EL (cell line): ENCODE measurements at places on chromosomes 2 and 18.

GRCh38 chr2:44100351-44100750 is 68.3 kb upstream of the PPM1B start:
- peak; percentile 97 for DNase-seq

GRCh38 chr18:61400716-61401115 is 67.5 kb downstream of the CDH20 start:
- DNase-seq: peak; percentile 87

DNA sequence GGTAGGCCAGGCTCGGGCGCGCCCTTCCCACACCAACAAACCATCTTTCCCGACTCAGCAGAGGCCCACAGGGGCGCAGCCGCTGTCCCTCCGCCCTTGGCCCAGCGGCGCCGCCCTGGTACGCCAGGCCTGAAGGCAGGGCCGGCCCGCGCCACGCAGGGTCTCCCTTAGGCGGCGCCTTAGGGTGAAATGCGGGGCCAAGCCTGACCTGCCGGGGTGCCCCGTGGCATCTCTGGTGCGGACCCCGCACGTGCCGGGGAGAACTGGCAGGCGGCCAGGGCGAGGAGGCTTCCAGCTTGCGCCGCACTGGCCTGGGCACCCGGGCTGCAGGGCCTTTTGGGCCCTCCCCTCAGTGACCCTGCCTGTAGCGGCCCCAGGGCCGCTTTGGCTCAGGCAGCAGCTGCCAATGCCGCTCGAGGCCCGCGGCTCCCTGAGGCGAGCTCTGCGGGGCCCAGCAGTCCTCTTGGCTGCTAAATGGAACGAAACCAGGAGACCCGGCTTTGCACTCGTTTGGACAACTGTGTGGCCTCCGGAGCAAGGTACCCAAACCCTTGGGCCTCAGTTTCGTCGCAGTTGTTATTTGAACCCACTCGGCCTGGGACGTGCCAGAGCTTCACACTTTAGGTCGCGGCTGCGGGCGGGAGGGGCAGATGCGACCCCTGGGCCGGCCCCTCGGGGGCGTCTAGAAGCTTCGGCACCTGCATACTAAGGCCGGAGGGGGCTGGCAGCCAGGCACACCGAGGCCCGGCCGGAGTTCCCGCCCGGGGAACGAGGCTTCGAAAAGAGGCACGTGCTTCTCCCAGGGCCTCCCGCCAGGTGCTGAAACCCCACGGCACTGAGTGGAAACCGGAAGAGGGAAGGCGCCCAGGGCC is 8.5 kb downstream of the OTX1 start:
- DNase-seq: no peak

- no peak for DNase-seq
Measured at GRCh38 chr18:57794951-57795728, 8.0 kb downstream of the ATP8B1 start.

- peak; percentile 45 for DNase-seq
Measured at GRCh38 chr2:26692897-26693849, 651 bp downstream of the KCNK3 start.
